ENCODE measurements at places on chromosomes 7 and 10. TPM values are rescaled to one million over a fixed set of nuclear protein-coding genes. Genes with fewer than 3 reads are reported as not detected.

Gene CUBN
- 0.65 TPM for total RNA-seq

Gene OSBPL3
- total RNA-seq = 52.9 TPM

Gene FZD8
- 0.35 TPM for total RNA-seq

Gene SPDYE8
- not detected for total RNA-seq

Gene DUSP5
- total RNA-seq = 242 TPM

Gene TAF5
- total RNA-seq = 9.5 TPM
